ENCODE measurements at places on chromosomes 12 and 14.

DNA sequence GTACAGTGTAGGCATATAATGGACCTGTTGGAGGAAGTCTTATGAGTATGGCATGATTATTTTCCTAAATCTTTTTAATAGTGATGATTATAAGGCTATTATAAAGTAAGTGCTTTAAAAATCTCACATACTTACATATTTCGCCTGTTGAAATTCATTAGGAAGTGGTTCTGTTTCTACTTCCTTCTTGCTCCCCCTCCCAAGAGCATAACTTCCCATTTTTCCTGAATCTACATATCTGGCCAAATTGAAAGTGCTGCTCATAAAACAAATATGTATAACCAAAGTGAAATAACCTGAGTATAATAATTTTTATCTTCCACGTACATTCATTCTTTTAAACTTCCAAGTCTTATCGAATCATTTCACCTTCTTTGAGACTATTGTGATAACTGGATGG lies 455.6 kb upstream of the SEL1L start:
- no peak for DNase-seq

DNA sequence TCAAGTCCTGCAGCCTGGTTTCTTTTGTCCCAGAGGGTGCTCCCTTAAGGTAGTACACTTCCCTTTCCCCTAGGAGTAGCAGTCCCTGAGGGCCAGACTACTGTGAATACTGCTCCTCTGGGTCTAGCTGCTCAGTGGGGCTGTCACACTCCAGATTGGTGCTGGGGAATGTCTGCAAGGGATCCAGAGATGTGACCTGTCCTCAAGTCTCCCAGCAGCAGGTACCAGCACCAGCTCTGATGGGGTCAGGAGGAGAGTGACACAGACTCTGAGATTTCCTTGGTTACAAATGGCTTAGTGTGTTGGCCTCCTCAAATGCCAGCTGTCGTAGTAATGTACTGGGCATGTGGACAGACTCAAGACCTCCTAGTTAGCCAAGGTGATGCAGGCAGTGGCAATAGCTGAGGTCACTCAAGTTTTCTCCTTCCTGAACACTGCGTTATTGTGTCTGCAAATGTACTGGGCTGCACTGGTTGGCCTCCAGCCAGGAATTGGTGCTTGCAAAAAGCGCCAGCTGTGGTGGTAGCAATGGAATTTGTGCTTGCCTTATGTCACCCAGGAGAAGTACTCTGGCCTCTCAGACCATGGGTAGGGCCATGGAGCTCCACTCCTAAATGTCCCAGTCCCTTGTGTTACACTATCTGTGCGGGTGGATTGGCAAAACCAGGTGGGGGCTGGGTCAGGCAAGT lies 36.4 kb upstream of the AEBP2 start:
- DNase-seq: no peak

GRCh38 chr14:59028476-59029202 lies 159.8 kb upstream of the DAAM1 start:
- DNase-seq: no peak

- no peak for DNase-seq
Observed at GRCh38 chr14:23354990-23355389, 2.3 kb upstream of the SLC22A17 start.

DNA sequence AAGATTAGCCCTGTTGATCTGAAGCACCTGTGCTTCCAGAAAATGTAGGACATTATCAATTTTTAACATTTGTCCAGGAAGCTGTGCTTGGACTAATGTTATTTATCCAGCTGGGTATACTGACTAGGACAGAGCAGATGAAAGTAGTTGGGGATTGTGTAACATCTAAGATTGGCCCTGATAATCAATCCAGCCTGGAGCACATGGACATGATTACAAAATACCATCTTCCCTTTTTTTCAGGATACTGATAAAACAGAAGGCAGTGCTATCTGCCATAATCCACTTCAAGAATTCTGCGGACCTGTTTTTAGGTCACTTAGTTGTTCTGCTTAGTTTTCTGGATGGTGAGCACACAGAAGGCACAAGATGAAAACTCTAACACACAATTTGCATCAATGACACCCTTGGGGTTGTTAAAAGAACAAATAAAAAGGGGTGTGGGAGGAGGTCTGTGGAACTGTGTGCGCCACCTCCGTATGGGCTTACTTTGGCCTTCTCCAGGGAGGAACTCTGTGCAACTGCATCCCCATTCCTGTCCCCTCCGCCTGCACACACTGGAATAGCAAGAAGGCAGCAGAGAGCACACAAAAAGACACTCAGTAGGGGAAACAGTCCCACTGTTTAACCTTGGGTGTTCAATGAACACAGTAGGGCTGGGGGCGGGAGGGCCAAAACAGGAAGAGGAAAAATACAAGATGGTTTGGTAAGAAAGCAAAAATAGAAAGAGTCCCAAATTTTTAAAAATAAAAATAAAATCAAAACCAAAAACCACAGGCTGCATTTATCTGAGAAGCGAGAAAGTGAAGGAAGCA lies 31.1 kb upstream of the DUSP6 start:
- DNase-seq: no peak

DNA sequence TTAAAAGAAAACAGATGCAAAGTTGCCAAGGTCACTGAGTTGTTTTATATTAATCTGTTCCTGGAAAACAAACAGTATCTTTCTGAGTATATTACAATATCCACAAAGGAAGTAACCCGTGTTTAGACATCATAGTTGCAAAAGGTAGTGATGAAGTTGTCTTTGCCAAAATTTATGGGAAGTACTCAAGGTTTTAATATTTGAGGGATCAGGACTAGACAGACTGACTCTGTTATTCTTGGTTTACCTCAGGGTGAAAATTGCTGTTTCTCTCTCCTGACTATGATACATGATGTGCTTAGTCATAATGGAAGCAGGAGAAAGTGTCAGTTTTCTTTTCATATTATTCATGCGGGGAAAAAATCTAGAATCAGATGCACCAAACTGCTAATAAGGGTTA lies 28.3 kb downstream of the TMEM233 start:
- DNase-seq: no peak

DNA sequence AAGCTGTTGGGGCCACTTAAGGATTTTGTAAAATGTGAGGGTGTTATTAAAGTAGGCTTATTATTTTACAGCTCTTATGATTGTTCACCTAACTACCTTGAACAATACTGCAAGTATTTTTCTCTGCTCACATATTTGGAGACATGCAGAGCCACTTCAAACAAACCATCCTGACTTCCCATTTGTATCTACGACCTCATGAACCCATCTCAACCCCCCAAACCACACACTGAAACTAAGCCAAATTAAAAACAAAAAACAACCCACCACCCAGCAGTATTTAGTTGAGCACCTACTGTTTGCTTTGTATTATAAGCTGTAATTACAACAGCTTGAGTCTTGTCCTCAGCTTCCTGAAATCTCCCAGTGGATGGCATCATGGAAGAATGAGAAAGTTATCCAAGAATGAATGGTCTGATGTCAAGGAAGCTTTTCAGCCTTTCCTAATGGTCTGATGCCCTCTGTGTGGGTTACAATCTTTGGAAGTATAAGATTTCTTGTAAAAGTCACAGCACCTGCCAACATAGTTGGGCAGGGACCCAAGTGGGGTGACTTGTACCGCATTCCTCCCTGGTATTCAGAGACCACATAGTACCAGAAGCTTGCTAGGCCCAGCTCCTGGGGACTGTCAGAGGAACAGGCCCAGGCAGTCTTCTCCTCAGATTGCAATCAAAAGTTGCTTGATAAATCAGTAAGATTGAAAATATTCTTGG lies 416.6 kb downstream of the ZFP36L1 start:
- DNase-seq: no peak

DNA sequence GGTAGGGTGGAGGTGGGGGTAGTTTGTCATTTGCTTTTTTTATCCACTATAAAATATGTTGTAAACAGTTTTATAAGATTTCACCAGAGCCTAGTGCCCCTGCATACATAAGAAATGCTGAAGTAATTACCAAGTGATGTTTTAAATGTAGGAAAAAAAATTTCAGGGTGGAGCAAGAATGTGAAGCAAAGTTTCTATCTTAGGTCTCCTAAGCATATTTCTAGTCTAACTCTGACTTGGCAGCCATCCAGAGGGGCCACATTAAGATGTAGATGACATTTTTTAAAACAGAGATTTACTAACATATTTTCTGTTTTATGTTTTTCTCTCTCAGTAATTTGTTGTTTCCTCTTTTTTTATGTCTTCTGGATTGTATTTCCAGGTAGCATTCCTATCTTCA lies 15.8 kb upstream of the KRAS start:
- DNase-seq: no peak

DNA sequence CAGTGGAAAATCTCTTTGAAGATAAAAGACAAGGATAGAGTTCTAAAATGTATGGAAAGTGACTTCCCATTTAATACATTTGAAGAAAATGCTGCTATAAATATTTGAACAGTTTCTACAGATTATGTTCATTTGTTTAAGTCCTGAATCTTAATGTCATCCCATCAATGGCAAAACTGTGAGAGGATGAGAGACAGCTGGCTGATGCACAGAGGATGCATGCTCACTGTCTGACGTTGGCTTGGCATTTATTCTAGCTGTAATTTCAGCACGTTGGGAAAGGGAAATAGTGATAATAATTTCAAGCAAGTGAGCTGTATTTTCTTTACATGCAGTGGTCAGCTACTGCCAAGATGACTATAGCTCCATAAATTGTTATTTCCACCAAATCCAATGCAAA lies 40.5 kb downstream of the PPFIA2 start:
- DNase-seq: no peak

- DNase-seq: no peak
Observed at GRCh38 chr12:53483979-53484377, 15.3 kb downstream of the MAP3K12 start.

- DNase-seq: no peak
Observed at GRCh38 chr14:54219261-54220070, 177.3 kb upstream of the CDKN3 start.

DNA sequence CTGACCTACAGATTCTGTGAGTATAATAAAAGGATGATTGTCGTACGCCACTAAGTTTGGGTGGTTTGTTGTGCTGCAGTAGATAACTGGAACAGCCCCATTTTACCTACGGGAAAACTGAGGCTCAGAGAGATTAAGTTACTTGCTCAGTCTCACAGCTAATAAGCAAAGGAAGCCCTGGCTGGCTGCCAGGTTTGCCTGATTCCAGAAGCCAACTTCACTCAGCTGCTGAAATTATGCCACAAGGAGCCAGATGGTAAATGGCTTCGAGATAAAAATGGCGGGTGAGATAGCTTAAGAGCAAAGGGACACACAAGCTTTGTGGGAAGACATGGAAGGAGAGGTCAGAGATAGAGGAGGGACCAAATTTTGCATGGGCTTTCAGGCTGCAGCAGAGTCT lies 191.5 kb upstream of the NOS1 start:
- DNase-seq: no peak

DNA sequence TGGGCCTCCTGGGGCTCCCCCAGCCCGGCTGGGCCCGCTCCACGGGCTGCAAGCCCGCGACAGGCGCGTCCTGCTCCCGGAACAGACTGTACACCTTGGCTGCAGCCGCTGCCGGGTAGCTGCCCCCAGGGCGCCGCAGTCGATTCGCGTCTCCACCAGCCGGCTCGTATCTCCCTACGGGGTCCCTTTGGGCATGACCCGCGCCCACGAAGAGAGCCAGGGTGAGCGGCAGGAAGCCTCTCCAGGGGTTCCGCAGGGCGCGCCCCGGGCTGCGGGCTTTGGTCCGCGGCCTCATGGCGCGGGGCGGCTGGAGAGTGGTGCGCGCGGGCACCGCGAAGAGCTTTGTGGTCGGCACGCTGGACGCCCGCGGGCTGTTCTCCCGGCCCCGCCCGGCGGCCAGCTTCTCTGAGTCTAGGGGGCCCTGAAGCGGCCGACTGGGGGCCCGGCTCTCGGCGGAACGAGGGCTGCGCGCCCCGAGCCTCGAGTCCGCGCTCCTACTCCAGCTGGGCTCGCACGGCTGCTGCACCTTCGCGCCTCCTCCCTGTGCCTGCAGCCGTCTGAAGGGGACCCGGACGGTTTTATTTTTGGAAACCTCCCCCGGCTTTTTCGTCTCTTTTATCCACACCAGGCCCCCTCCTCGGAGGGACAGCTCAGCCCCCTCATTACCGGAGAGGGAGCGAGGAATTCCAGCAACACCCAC lies at the start of gene LTBP2:
Gene LTBP2, minus strand, starts transcription at position 588 of the 700 bp plus-strand sequence. Its CDS starts 293 bp downstream, at position 295.
- no peak for DNase-seq

DNA sequence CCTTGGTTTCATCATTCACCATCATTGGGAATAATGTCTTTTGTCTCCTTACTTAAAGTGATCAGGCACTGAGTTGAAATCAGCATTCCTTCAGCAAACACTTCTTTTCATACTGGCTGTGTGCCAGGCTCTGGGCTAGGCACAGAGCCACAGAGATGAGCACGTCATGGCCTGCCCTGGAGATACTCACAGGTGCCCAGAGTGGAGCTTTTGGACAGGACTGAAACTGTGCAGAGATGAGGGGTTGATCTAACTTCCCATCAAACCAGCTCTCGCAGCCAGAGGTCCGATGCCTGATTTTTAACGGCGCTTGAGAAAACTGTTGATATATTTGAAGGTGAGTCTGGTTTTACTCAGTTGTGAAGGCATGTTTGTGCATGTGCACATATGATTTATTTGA lies 43.1 kb downstream of the CACNA1C start:
- no peak for DNase-seq

DNA sequence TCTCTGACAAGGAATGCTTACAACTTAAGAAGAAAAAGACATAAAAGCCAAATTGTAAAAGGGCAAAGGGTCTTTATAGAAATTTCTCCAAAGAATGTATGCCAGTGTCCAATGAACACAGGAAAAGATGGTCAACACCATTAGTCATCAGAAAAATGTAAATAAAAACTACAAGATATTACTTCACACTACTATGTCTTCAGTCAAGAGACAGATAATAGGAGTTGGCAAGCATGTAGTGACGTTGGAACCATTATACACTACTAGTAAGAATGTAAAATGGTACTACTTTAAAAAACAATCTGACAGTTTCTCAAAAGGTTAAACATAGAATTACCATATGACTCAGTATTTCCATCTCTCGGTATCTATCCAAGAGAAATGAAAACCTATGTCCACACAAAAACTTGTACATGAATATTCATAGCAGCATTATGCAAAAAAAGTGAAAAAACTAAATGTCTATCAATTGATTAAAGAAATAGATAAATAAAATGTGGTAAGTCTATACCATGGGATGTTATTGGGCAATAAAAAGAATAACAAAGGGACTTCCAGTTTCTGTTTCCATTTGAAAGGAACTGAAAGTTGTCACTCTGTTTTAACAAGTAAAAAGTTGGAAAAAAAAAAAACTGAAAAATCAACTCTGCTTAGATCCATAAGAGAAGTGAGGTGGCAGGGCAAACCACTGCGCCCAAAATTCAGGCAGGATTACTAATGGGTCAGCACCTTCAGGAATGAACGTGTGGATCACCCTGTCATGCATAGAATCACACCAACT lies 69.8 kb downstream of the ALG10B start:
- no peak for DNase-seq

GRCh38 chr12:94969424-94969823 lies 34.1 kb downstream of the NDUFA12 start:
- DNase-seq: no peak
